T-helper 2 cell (primary cell): ENCODE measurements at places on chromosomes 16 and 17.

DNA sequence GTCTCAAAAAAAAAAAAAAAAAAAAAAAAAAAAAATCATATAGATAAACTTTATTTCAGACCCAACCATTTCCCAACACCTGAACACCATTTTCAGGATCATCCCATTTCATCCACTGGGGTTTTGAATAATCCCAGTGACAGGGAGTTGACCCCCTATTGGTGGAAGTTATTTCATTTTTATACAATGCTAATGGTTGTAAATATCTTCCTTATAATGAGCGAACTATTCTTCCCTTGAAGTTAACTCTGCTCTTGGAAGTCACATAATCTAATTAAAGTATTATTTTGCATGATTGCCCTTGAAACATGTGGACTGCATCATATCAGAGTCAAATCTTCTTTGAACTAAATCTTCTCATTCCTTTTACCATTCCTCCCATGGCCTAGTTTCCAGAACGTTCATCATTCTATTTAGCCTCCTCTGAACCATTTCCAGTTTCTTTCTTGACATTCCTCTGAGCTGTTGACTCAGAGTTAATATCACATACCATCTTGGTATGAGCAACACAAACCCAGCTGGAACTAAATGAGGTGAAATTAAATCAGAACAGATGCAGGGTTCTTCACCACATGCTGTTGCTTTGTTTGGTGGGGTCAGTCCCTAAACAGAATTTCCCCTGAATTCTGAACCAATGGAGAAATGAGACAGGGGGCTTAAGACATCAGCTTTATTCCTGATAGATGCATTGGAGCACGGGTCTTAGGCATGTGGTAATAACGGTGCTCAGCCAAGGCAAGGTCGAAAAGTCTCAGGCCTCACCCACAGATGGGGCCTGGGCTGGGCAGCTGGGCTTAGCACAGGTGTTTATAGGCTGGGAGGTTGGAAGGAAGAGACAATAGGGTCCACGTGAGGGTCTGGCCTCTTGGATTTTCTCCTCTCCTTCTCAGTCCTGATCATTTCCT lies 8.9 kb downstream of the HSD17B2 start:
- no peak for DNase-seq

DNA sequence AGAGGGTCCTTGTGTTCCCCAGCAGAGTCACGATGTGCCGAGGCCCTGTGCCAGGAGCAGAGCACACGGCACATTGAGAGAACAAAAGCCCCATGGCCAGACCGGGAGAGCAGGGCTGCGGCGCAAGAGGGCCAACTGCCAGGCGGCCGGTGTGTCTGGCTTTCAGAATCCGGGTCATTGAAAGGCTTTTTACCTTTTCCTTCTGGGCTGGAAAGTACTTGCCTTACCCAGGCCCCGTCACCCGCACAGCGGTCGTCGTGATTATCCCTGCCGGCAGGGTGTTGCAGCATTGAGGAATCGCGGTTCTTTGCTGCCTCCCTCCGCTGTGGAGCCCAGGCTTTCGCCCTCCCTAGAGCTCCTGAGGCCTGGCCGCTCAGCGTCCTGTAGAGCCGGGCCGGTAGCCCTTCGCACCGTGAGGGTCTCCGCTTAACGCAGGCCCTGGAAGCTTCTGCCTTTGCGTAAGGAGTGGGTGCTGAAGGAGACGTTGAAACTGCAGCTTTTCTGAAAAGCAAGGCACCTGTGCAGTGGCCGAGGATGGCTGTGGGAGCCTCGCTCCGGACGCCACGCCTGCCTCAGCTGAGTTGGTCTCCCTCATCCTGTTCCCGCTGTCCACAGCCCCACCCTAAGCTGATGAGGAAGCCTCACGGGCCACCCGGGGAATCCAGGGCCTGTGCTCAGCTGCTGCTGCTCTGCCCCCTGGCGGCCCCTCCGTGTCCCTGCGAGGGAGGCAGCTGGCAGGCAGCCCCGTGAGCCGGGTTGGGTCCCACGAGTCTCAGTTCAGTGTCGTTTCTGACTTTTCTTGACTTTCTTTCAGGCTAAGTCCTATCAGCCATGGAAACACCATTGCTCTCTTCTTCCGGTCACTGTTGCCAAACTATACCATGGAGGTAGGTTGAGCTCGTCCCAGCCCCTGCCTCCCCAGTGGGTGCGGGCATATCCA lies 8.6 kb upstream of the MC1R start:
- DNase-seq: peak; percentile 67

DNA sequence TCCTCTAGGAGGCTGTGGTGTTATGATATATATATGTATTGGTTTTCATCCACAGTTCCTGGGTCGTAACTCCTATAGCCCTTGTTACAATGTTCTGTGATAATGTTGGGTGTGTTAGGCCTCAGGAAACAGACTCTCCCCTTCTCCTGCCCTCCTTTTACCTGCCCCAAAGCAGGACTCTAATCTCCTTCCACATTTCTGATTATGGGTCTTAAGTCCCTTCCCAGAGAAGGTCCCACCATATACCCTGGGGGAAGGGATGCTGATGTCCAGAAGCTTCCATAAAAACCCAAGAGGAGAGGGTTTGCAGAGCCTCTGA lies 450 bp upstream of the C1QBP start:
- no peak for DNase-seq

- DNase-seq: no peak
These were observed 541 bp downstream of the VKORC1 start for GRCh38 chr16:31094088-31094423.

DNA sequence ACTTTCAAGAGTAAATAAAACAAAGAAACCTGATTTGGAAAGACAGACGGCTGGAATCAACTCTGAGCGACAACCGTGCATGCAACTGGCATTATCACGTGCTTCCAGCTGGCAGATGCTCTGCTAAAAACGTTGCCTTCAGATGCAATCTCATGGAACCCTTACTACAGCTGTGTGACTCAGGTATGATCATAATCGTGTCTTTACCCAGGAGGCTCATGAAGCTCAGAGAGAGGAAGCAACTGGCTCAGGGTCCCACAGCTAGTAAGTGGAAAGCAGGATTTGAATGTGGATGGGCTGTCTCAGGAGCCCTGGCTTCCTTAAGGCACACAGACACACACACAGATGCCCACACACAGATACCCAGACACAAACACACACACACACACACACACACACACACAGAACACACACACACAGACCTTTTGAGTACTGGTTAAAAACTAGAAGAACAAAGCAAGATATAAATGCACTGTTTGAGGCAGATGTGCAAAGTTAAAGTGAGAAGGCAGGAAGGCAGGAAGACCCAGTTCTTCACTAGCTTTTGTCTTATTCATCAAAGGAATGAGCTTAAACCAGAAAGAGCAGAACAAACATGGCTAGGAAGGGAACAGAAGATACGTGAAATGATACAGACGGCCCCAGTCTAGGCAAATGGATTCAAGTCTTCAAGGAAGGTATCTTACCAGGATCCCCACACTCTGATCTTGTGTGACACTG lies 275.2 kb downstream of the MAF start:
- DNase-seq: peak; percentile 37
